ENCODE measurements at places on chromosomes 7 and 10.

GRCh38 chr7:41869997-41870396 lies 167.1 kb upstream of the INHBA start:
- no peak for DNase-seq

DNA sequence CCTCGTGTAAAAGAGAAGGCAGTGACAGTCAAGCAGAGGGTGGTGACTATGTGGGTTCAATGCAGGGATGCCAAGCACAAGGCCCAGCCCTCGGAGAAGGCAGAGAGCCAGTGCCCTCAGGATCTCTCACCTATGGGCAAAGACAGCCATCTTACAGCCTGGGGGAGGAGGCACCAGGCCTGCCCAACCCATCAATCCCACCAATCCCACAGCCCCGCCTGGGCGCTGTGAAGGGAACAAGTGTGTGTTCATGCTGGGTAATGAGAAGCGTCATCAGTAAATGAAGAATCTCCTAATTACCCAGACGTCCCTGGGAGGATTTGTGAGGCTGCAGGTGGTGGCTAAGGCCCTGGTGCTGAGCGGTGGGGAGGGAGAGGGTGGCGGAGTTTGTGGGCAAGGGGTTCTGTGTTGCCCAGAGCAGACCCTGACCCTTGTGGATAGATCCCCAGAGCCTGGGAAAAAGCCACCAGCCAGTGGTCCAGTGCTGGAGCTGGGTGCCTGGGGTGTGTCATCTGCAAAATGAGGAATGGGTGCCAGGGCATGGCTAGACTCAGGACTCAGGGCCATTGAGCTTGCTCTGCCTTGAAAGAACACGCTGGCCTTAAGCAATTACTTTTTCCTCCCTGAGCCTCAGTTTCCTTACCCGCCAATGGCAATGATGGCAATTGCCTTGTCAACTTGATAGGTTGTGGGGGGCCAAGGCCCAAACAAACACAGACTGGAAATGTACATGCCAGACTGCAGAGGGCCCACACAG lies 128.1 kb upstream of the UNC5B start:
- no peak for DNase-seq

DNA sequence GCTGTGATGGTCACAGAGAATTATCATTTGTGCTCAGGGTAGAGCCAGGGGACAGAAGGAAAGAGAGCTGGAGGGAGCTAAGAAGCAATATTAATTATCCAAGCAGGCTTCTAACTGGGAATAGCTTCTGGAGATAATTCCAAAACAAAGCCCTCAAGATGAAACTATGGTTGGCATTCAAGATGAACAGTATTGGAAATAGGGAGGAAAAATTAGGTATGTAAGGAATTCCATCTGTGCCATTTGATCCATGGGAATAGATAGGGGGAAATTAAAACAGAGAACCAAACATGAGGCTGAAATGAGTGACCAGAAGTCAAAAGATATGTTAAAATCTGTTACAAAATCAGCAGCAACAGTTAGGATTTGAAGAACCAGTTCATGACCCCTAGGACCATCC lies 75.3 kb downstream of the NDUFB2 start:
- no peak for DNase-seq

DNA sequence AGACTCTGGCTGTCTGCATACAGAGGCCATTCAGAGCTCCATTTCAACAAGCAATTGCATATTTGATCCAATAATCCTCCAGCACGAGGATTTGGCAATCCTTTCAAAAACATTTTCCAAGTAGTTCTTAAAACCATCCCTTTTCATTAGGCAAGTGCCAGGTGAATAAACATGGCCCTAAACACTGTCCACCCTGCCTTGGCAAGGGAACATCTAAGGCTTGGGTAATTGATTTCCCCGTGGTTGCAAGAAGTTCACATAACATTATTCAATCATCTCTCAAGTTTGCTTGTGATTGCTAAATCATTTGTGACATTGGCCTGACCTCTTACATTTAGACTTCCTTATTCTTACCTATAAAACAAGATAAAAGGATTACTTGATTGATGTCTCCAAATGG lies 175.2 kb downstream of the CTTNBP2 start:
- no peak for DNase-seq

- no peak for DNase-seq
These were observed 22.5 kb downstream of the FKBP6 start for GRCh38 chr7:73350306-73351068.
